HepG2 (cell line): ENCODE measurements at places on chromosomes 1 and 21.
A peak's percentile ranks its signal among the peaks of the same experiment; 100 is the strongest.

DNA sequence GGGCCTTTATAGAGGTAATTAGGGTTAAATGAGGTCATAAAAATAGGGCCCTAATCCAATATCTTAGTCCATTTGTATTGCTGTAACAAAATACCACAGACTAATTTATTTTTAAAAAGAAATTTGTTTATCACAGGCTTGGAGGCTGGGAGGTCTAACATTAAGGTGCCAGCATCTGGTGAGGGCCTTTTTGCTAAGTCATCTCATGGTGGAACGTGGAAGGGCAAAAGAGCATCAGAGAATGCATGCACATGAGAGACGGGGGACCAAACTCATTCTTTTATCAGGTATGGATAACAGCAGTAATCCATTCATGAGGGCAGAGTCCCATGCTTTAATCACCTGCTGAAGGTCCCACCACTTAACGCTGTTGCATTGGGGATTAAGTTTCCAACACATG, 313.8 kb downstream of the GRIK1 start:
- H3K4me3 ChIP-seq: no peak overlapping the region
- H3K4me1 ChIP-seq: no peaks in the 10 kb centered on the region

- no peak for DNase-seq
- peaks cover 6% of the 10 kb centered on the region; the same call in 1 of the 2 replicates for H3K4me1 ChIP-seq
- H3K4me3 ChIP-seq: no peak overlapping the region
- no peaks in the 10 kb centered on the region; the same call in 1 of the 2 replicates for H3K27me3 ChIP-seq
- no peaks in the 10 kb centered on the region for H3K36me3 ChIP-seq
Measured at GRCh38 chr21:42532466-42533181, 19.0 kb downstream of the SLC37A1 start.

DNA sequence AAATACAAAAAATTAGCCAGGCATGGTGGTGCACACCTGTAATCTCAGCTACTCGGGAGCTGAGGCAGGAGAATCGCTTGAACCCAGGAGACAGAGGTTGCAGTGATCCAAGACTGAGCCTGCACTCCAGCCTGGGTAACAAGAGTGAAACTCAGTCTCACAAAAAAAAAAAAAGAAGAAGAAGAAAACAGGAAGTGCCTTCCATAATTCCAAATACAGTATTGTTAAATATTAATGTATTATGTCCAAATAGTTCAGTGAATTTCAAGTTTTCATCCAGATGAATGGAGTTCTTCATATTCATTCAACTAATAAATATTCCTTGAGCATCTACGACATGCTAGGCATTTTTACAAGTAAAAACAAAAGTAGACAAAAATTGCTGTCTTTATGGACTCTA, 33.3 kb downstream of the PLEKHO1 start:
- no peaks in the 10 kb centered on the region for H3K36me3 ChIP-seq
- peaks cover 34% of the 10 kb centered on the region for H3K4me1 ChIP-seq
- DNase-seq: no peak
- peaks cover 8% of the 10 kb centered on the region; the same call in 1 of the 3 replicates for H3K27me3 ChIP-seq
- H3K4me3 ChIP-seq: no peak overlapping the region

GRCh38 chr1:169138866-169139670, 32.6 kb downstream of the ATP1B1 start:
- no peak overlapping the region for H3K27ac ChIP-seq
- H3K27me3 ChIP-seq: no peaks in the 10 kb centered on the region
- peak; percentile 28 for DNase-seq
- H3K4me3 ChIP-seq: no peak overlapping the region
- peaks cover 38% of the 10 kb centered on the region for H3K4me1 ChIP-seq
- no peaks in the 10 kb centered on the region for H3K36me3 ChIP-seq

DNA sequence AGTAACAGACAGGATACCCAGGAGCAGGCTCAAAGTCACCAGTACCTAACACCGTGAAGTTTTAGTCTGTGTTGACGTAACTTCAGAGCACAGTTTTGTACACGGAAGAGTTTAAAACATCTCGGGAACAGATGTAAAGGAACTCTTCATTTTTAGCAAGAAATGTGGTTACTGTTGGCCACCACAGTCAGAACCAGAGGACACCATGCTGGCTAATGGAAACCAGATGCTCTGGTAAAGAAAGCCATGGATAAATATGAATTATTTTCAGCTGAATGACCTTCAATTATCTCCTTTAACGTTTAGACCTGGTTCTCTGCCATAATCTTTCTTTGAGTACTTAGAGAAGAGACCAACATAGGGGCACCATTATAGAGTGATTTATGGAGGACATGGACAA, 115.9 kb downstream of the NTMT2 start:
- H3K36me3 ChIP-seq: no peaks in the 10 kb centered on the region
- no peaks in the 10 kb centered on the region for H3K4me1 ChIP-seq
- H3K27me3 ChIP-seq: no peaks in the 10 kb centered on the region
- no peak for DNase-seq
- no peak overlapping the region for H3K4me3 ChIP-seq
- no peak overlapping the region for H3K27ac ChIP-seq

DNA sequence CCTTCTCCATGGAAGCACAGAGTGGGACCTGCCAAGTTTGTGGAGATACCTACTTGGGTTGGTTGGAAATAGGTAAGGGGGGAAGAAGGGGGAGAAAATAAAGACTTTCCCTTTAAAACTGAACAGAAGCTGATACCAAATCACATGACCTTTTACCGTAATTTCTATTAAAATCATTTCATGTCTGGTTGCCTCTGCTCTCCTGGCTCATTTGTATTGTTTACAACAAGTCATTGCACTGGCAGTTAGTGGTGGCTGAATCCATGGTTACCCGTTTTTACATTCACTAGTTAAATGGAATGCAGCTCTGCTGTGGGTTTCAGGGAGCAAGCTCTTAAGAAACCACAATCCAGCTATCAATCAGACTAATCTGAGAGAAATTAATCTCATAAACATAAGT, 353.7 kb upstream of the ESRRG start:
- no peaks in the 10 kb centered on the region for H3K4me1 ChIP-seq
- no peak for DNase-seq
- no peaks in the 10 kb centered on the region for H3K36me3 ChIP-seq
- no peak overlapping the region for H3K4me3 ChIP-seq
- H3K27ac ChIP-seq: no peak overlapping the region

GRCh38 chr21:38954588-38955004, 148.9 kb downstream of the ETS2 start:
- no peak for DNase-seq
- H3K27ac ChIP-seq: no peak overlapping the region
- peaks cover 67% of the 10 kb centered on the region for H3K4me1 ChIP-seq
- no peaks in the 10 kb centered on the region for H3K36me3 ChIP-seq
- no peak overlapping the region for H3K4me3 ChIP-seq

DNA sequence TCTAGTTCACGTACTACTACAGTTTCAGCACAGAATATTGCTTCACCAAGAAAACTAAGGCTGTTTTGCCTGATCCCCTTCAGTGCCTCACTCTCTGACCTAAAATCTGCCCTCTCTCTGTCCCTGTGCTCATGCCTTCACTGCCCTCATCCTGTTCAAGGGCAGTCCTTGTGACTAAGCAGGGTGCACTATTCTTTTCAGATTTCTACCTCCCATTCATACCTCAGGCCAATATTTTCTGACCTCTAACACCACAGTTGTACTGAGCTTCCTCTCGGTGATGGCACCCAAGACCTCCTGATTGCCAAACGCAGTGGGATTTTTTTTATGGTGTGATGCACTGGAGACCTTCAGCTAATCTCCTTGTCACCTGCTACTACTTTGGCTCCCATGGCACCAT, 57.7 kb upstream of the GADD45A start:
- H3K27me3 ChIP-seq: 0 out of 3 replicates have a peak, but pooled peaks cover 7% of the 10 kb centered on the region
- H3K27ac ChIP-seq: no peak overlapping the region
- H3K36me3 ChIP-seq: no peaks in the 10 kb centered on the region
- H3K4me3 ChIP-seq: no peak overlapping the region
- H3K4me1 ChIP-seq: peaks cover 11% of the 10 kb centered on the region
- DNase-seq: no peak

DNA sequence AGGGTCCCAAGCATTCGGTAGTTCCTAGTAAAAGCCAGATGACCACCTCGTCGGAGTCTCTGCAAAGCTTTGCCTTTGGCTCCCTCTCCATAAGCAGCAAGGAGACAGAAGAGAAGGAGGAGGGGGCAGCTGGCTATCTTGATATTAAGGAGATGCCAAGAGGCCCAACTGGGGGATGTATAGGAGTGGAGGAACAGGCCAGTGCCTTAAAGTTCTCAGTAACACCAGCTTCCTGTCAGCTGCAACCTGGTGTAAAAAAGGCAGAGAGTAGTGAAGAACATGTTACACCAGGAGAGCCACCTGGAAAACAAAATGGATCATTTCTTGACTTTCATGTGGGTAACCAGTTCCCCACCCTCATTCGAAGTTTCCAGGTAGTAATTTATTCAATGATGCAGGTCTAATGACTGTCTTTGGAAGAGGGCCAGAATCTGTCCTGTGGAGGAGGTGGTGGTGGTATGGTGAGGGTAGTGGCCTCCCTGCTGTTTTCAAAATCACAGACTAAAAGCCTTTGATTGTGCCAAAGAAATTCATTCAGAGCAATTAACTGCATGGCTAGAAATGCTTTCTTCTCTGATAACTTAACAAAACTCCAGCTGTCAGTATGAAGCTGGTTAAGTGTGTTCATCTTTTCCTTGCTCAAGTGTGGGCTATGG, 27.3 kb downstream of the TMEM200B start:
- H3K4me1 ChIP-seq: no peaks in the 10 kb centered on the region
- H3K27me3 ChIP-seq: no peaks in the 10 kb centered on the region
- H3K4me3 ChIP-seq: no peak overlapping the region
- no peak for DNase-seq
- H3K27ac ChIP-seq: no peak overlapping the region
- peaks cover 37% of the 10 kb centered on the region; the same call in 2 of the 3 replicates for H3K36me3 ChIP-seq

GRCh38 chr1:11650331-11650991, 3.8 kb downstream of the FBXO2 start:
- no peak overlapping the region for H3K4me3 ChIP-seq
- no peaks in the 10 kb centered on the region for H3K27me3 ChIP-seq
- H3K36me3 ChIP-seq: 0 out of 2 replicates have a peak, but pooled peaks cover 2% of the 10 kb centered on the region
- no peak overlapping the region for H3K27ac ChIP-seq

GRCh38 chr21:35838350-35838749, 222.0 kb downstream of the SETD4 start:
- H3K27ac ChIP-seq: no peak overlapping the region
- DNase-seq: no peak
- H3K4me3 ChIP-seq: no peak overlapping the region
- H3K36me3 ChIP-seq: no peaks in the 10 kb centered on the region
- H3K27me3 ChIP-seq: no peaks in the 10 kb centered on the region

GRCh38 chr1:224493269-224493668, 58.7 kb upstream of the WDR26 start:
- H3K36me3 ChIP-seq: no peaks in the 10 kb centered on the region
- H3K27ac ChIP-seq: no peak overlapping the region
- H3K4me1 ChIP-seq: peaks cover 8% of the 10 kb centered on the region; the same call in 1 of the 2 replicates
- no peaks in the 10 kb centered on the region for H3K27me3 ChIP-seq

- H3K27ac ChIP-seq: no peak overlapping the region
- peaks cover 8% of the 10 kb centered on the region for H3K4me1 ChIP-seq
- H3K4me3 ChIP-seq: no peak overlapping the region
- no peak for DNase-seq
Measured at GRCh38 chr1:15236746-15237145, 10.3 kb upstream of the FHAD1 start.

DNA sequence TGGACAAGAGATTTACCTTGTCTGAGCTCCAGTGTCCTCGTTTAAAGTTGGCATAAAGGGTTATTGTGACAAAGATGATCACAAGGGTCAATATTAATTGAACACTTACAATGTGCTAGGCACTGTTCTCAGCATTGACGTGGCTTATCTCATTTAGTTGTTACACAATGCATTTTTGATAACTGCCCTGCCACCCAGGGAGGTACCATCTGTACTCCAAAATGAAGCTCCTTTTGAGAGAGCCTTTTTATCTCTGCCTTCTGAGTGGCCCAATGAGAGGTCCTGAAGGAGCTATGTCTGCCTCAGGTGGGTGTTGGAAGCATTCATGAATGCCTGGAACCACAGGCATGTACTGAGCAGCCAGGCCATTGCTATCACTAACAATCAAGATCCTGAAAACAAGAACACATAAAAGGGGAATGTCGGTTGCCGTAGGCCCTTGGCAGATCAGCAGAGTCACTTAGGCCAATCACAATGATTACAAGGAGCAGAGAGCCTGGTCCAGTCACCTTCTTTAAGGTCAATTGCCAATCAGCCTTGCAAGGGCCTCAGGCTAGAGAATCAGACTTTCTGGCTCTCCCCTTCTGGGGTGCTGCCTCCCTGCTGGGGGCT, 78.5 kb downstream of the NMNAT2 start:
- H3K4me3 ChIP-seq: no peak overlapping the region
- H3K4me1 ChIP-seq: no peaks in the 10 kb centered on the region
- H3K27ac ChIP-seq: no peak overlapping the region
- H3K36me3 ChIP-seq: no peaks in the 10 kb centered on the region

GRCh38 chr1:206829282-206829681, 36.1 kb upstream of the IL20 start:
- no peak overlapping the region for H3K27ac ChIP-seq
- no peaks in the 10 kb centered on the region for H3K36me3 ChIP-seq
- no peaks in the 10 kb centered on the region for H3K4me1 ChIP-seq

- no peaks in the 10 kb centered on the region for H3K36me3 ChIP-seq
- no peak for DNase-seq
- H3K4me1 ChIP-seq: peaks cover 30% of the 10 kb centered on the region
Measured at GRCh38 chr1:40161888-40162397, 756 bp downstream of the RLF start.
